ENCODE measurements at places on chromosomes 12 and 14.

DNA sequence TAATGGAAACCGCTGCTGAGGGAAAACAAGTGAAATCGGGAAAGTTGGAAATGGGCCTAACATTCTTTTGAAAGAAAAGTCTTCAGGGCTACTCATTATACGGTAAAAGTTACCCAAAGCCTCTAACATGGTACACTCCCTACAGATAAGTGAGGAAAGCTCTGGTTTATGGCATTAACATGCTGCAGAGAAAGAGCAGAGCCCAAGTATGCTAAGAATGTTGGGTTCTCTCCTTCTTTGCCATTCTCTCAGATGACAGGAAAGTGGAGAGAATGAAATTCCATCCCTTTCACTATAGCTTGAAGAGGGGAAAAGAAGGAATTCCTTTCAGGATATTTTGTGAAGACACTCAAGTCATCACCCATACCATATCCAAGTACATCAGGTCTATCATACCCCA lies 348.0 kb downstream of the SEC23A start:
- DNase-seq, result no peak

DNA sequence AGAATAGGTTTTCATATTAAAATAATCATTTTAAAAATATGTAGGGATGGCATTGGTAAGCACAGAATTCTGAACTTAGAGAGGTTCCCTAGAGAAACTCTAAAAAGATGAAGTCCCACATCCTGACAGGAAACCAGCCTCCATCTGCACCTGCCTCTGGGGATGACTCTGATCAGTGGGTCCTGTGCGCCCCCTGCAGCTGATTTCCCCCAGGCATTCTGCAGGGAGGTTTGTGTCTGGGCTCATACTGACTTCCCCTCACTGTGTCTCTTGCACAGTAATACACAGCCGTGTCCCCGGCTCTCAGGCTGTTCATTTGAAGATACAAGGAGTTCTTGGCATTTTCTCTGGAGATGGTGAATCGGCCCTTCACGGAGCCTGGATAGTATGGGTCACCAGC lies 602.9 kb downstream of the TMEM121 start:
- peak; percentile 22 for DNase-seq

DNA sequence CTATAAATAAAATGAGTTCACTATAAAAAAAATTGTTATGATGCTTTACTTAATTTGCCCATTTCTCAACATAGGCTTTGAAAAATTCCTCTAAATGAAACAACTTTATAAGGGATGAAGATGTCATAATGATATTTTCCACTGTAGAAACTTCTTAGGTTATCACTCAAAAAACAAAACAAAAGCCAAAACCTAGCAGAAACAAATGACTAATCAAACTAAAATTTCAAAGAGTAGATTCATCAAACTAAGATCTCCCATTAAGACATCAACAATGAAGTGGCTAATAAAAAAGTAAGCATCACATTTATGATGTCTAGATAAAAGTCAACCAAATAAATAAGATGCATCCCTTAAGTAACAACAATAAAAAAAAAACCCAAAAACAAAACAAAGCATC lies 36.9 kb upstream of the TTC7B start:
- DNase-seq, result no peak

GRCh38 chr12:77104792-77105191 lies 39.4 kb upstream of the E2F7 start:
- no peak for DNase-seq

- DNase-seq, result no peak
Observed at GRCh38 chr12:116294454-116295165, 17.1 kb upstream of the MED13L start.

- DNase-seq, result no peak
Observed at GRCh38 chr12:18825138-18825537, 87.2 kb downstream of the CAPZA3 start.

DNA sequence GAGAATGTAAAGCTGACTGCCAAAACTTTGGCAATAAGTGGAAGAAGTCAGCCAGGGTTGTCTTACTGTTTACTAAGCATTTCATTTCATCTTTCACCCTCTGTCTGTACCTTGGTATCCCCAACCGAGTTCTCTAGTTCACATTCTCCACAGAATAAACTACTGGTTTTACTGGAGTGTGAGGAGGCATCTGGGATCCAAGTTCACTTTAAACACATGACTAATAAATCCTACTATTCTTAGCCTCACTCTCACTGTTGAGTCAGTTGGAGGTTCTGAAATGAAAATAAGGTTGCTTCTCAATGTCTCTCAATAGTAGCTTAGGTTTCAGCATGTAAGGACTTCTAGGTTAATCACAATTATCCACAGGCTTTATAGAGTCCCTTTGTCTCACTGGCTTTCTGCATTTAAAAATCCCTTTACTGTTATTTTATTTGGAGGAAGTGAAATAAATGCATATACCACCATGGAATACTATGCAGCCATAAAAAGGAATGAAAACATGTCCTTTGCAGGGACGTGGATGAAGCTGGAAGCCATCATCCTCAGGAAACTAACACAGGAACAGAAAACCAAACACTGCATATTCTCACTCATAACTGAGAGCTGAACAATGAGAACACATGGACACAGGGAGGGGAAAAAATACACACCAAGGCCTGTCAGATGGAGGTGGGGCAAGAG lies 95.8 kb downstream of the EPS8 start:
- no peak for DNase-seq

DNA sequence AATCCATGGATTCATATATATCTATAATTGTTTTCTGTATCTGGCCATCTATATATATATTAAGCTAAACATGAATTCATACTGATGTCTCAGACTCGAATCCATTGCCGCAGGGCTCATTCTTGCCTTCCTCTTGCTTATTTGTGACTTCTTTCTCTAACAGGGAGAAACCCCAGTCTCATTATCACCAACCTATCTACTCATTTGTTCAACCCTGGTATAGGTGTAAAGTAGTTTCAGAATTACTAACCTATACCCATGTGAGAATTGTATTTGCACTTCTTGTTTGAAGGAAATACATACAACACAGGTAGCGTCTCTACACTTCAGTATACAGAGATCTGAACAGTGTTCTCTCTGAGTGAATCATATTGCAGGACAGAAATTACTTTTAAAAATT lies 77.7 kb downstream of the PTPN11 start:
- DNase-seq, result no peak

- peak; percentile 33 for DNase-seq
Observed at GRCh38 chr12:53220694-53221202, 11.3 kb downstream of the RARG start.
